ENCODE measurements at places on chromosomes 3 and 15. TPM values are rescaled to one million over a fixed set of nuclear protein-coding genes. Genes with fewer than 3 reads are reported as not detected.

MAP6D1 gene
- 4.0 TPM for total RNA-seq

PLA1A gene
- 5.3 TPM for total RNA-seq

CCDC39 gene
- total RNA-seq, result 0.25 TPM

PLS1 gene
- total RNA-seq, result 11.3 TPM

ST8SIA2 gene
- total RNA-seq, result 8.9 TPM

CIB2 gene
- total RNA-seq, result 44.4 TPM

TM4SF18 gene
- total RNA-seq, result not detected

HYAL2 gene
- total RNA-seq, result 61.1 TPM

RRP9 gene
- 91.1 TPM for total RNA-seq

DPPA2 gene
- total RNA-seq, result 3.1 TPM

RNF168 gene
- 37.3 TPM for total RNA-seq

DNAJC13 gene
- total RNA-seq, result 36.2 TPM

RNU5B-1 gene
- total RNA-seq, result not detected

SI gene
- not detected for total RNA-seq

FETUB gene
- total RNA-seq, result not detected

THBS1 gene
- total RNA-seq, result 12.2 TPM

GRK7 gene
- total RNA-seq, result not detected

GPR149 gene
- total RNA-seq, result not detected

CLDN11 gene
- total RNA-seq, result 37.5 TPM

SLC28A1 gene
- total RNA-seq, result not detected

FEZF2 gene
- total RNA-seq, result not detected

TRIM59 gene
- 35.5 TPM for total RNA-seq

PLSCR5 gene
- not detected for total RNA-seq

ITPKA gene
- 0.28 TPM for total RNA-seq

FRMD4B gene
- 2.1 TPM for total RNA-seq

TTC21A gene
- total RNA-seq, result 5.7 TPM

NT5DC2 gene
- total RNA-seq, result 273 TPM

CISH gene
- total RNA-seq, result 1.2 TPM

STIMATE gene
- total RNA-seq, result 20.9 TPM

GOLGA6L10 gene
- 4.1 TPM for total RNA-seq

DCUN1D1 gene
- total RNA-seq, result 59.6 TPM

MST1R gene
- total RNA-seq, result 6.8 TPM

RAD51 gene
- 34.1 TPM for total RNA-seq

SCG5 gene
- 10.2 TPM for total RNA-seq

TMEM158 gene
- total RNA-seq, result 6.8 TPM

CACNA2D2 gene
- total RNA-seq, result 14.9 TPM

TMCO5A gene
- not detected for total RNA-seq

LRRC31 gene
- not detected for total RNA-seq

TMC3 gene
- total RNA-seq, result not detected

CDHR4 gene
- total RNA-seq, result not detected

TIGIT gene
- not detected for total RNA-seq

ACTRT3 gene
- total RNA-seq, result 2.7 TPM

Measured in endodermal cell (in vitro differentiated cells).